Suprapubic skin (tissue), 4 donors: ENCODE measurements at places on chromosomes 2 and 18. TPM values are rescaled to one million over a fixed set of nuclear protein-coding genes. Genes with fewer than 3 reads are reported as not detected.

The ACOXL gene
- not detected for total RNA-seq

The REG3A gene
- total RNA-seq: not detected

- no peak for DNase-seq
Measured at GRCh38 chr2:233101141-233101540, 41.0 kb downstream of the INPP5D start.

DNA sequence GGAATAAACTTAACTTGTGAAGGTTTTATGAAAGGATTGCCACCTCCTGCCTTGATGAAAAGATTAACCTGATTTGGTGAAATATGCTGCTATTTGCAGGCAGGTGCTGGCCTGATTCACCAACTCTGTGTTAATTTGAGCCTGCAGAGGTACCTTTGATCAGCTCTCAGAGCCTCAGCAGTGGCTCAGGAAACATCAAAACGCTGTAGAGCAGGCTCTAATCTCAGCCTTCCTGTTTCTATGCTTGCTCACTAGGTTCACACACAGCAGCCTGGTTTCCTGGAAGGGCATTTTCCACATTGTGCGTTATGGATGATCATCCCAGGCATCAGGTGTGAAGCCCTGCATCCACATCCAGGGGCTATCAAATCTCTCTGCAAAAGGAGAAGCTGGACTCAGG is 16.9 kb downstream of the TGIF1 start:
- DNase-seq: no peak

DNA sequence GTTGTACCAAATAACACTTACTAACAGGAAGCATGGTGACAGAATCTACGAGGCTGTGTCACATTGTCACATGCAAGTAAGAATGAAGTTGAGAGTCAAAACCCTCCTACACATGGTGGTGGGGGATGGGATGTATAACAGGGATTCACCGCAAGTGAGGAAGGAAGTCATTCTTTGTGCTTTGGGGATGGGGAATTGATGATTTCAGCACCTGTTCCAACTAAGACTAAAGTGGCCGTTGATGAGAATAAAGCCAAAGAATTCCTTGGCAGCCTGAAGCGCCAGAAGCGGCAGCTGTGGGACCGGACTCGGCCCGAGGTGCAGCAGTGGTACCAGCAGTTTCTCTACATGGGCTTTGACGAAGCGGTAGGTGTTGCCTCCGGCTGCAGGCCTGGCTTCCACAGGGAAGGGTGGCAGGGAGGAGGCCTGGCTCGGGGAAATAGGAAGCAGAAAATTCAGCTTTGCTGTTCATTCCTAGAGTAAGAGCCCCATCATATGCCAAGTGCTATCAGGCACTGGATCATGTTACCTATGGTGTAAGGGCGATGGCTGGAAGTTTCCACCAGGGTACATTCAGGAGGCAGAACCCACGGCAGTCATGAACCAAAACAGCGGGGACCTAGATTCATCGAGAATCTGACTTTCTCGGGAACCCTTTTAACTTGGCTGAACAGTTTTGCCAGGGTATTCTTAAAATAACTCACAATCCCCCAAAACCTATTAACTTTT is 120.3 kb downstream of the UXS1 start:
- DNase-seq: no peak
